ENCODE measurements at places on chromosomes 1 and 21.

DNA sequence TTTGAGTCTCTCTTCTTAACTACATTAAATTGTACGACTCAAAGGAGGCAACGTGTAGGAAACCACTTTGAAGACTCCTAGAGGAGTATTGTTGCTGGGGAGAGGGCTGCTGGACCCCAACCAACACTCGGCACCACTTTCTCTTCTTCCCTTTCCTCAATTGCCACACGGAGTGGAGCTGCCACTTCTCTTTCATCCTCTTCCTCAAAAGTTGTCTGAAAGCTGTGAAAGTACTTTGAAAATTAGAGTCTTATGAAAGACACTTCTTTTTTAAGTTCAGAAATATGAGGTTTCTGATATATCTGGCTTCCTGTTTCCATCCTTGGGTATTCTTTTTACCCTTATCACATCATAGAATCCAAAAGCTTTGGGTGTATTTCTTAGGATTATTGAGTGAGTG, 59.5 kb downstream of the MRPS6 start:
- DNase-seq, result no peak

DNA sequence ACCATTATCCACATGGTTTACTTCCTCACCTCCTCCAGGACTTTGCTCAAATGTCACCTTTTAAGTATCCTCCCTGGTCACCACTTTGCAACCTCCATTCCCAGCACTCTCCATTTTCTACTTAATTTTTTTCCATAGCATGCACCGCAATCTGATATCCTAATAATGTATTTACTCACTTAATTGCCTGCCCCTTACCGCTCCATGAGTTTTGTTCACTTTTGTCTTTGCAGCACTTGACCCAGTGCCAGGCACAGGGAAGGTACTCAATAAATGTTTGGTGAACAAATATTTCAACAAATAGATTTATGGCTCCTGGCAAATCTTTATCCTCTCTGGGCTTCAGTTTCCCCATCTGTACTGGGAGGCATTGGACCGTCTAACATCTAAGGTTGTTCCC, 53.6 kb downstream of the UBE2T start:
- no peak for DNase-seq

DNA sequence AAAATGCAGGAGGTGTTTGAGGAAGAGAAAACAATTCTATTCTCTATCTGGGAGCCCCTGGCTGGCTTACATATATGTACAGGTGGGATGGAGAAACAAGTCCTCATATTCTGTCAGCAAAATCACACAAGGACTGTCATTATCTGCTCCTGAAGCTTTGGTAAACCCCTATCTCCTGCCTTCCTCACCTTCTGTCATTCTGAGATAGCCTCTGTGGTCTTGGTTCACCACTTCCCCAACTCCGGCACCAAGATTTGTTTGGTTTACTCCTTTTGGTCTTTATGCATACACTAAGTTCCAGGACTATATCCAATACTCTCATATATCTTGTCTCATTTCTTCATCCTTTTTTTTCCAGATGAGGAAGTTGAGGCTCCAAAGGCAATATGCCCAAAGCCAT, 551.1 kb downstream of the PLPP3 start:
- DNase-seq, result no peak

GRCh38 chr1:60958001-60958400, 124.4 kb upstream of the NFIA start:
- no peak for DNase-seq

DNA sequence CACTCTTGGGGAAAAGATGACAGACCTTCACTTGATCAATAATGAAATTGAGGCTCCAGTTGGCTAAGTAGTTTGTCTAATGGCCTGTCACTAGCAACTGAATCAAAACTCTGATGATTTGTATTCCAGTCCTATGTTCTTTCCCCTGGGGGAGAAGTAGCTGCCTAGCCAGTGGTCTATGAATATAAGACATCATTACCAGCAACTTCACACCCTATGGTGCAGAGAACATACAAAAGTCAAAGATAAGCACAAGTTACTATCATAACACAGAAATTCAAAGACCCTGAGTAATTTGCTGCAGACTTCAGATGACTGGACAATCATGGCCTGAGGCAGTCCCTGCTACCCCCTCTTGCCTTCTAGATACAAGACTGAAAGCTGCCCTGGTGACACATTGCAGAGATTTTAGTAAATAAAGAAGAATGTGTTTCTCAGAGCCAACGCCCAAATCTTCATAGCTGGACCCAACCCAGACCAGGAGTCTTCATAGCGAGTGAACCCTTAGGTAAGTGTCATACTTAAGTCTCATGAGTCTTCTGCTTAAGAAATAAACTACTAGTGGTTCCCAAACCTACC, 993 bp downstream of the PDZK1 start:
- no peak for DNase-seq

GRCh38 chr1:221468546-221468945, 273.3 kb downstream of the DUSP10 start:
- DNase-seq, result no peak

GRCh38 chr1:17678011-17678410, 77.1 kb upstream of the ACTL8 start:
- DNase-seq, result no peak
